ENCODE measurements at places on chromosomes 3 and 15. TPM values are rescaled to one million over a fixed set of nuclear protein-coding genes. Genes with fewer than 3 reads are reported as not detected.

- H3K4me3 ChIP-seq = no peak overlapping the region
- no peaks in the 10 kb centered on the region for H3K36me3 ChIP-seq
- DNase-seq = no peak
- no peak overlapping the region for H3K27ac ChIP-seq
- no peaks in the 10 kb centered on the region for H3K27me3 ChIP-seq
Measured at GRCh38 chr3:148756311-148756710, 58.6 kb downstream of the AGTR1 start.

GRCh38 chr3:53079147-53079546 is 33.3 kb upstream of the SFMBT1 start:
- H3K4me1 ChIP-seq = no peaks in the 10 kb centered on the region
- no peaks in the 10 kb centered on the region for H3K36me3 ChIP-seq
- DNase-seq = no peak
- no peak overlapping the region for H3K4me3 ChIP-seq

- no peak overlapping the region for H3K4me3 ChIP-seq
- DNase-seq = peak; percentile 43
- no peak overlapping the region for H3K27ac ChIP-seq
- H3K27me3 ChIP-seq = no peaks in the 10 kb centered on the region
- peaks cover 7% of the 10 kb centered on the region for H3K4me1 ChIP-seq
Measured at GRCh38 chr15:63971427-63971805, 74.9 kb downstream of the DAPK2 start.

- H3K27ac ChIP-seq = no peak overlapping the region
- no peak overlapping the region for H3K4me3 ChIP-seq
Measured at GRCh38 chr3:126340596-126340942, 16.6 kb downstream of the KLF15 start.

DNA sequence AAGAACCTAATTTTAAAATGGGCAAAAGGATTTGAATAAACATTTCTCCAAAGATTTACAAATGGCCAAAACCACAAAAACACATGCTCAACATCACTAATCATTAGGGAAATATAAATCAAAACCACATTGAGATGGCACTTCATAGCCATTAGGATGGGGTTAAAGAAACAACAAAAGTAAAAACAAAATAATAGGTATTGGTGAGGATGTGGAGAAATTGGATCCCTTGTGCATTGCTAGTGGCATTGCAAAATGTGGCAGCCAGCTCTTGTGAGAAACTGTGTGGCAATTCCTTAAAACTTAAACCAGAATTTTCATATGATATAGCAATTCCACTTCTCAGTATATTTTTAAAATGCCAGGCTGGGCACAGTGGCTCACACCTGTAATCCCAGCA is 126.5 kb downstream of the STT3B start:
- DNase-seq = no peak
- no peak overlapping the region for H3K27ac ChIP-seq
- H3K4me1 ChIP-seq = no peaks in the 10 kb centered on the region
- peaks cover 11% of the 10 kb centered on the region for H3K36me3 ChIP-seq
- H3K27me3 ChIP-seq = no peaks in the 10 kb centered on the region
- H3K4me3 ChIP-seq = no peak overlapping the region

DNA sequence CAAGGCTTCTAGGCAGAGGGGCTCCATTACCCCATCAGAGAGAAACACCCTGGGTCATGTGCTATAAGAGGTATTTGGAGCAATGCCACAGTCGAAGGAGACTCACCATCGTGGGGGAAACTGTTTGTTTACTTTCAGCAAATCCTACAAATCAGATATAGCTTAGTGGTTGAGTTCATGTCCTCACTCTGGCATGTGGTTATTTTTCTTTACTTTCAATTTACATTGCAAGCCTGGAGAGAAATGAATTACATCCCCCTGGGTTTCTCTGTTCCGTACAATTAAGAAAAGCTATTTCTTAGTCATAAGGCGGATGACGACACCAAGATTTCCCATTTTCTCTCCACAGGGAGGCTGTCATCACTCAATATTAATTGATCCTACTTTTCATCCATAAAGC is 36.9 kb downstream of the RFTN1 start:
- H3K4me1 ChIP-seq = peaks cover under 1% of the 10 kb centered on the region
- no peak overlapping the region for H3K27ac ChIP-seq
- no peak overlapping the region for H3K4me3 ChIP-seq
- no peaks in the 10 kb centered on the region for H3K36me3 ChIP-seq
- no peaks in the 10 kb centered on the region for H3K27me3 ChIP-seq

DNA sequence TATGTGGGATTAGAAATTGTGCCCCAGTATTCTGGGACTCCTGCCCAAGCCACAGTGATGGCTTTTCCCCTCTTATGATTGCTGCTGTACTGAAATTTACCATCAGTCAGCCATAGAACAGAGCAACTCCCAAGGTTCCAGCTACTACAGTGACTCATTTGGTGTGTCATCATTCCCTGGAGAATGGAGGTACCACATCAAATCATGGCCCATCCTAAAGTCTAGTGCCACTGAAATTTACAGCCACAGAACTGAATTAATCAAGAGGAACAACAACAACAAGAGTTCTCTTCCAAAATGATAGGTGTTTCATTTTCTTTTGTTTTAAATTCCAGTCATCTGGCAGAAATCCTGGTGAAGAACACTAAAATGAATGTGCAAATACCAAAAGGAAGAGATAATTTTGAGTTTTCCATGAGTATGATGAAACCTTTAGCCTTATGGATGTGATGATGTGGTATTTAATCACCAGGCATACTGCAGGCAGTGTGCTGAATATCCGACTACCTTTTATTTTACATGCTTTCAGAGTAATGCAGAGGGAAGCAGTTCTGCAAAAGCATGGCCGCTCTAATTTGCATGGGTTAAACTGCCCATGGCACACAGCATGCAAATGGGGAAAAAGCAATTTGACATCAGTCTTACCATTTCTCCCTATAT is 75.6 kb upstream of the SLC2A2 start:
- no peak overlapping the region for H3K4me3 ChIP-seq
- H3K4me1 ChIP-seq = no peaks in the 10 kb centered on the region

FBXL22 gene
- 0.24 TPM for polyA plus RNA-seq

CHRM5 gene
- polyA plus RNA-seq = not detected

DNA sequence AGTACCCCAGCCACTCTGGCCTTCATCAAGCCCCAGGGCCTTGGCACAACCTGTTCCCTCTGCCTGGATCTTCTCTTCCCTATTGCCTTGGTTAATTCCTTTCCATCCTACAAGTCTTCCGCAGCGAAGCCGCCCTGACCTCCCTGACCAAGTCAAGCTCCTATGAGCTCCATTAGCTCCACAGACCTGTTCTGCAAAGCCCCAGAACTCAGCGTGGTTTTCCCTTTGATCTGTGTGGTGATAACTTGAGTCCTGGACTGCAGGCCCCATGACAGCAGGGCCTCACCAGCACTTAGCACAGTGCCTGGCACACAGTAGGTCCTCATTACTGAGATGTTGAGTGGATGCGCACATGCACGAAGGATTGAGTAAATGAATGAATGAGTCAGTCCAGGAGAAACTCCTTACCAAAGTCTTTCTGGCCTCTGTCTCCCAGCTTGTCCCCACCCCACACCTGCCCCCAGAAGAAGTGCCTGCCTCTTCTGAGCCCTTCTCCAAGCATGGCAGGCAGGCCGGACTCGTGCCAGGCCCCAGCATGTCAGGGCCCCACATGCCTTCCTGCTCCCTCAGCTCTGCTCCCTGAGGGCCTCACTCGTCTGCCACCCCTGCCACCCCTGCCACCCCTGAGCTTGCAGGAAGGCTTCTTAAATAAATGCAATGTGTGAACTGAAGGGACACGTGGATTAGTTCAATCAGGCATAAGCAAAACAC is 6.3 kb downstream of the ANPEP start:
- H3K36me3 ChIP-seq = no peaks in the 10 kb centered on the region
- DNase-seq = no peak
- H3K4me1 ChIP-seq = peaks cover 2% of the 10 kb centered on the region
- no peak overlapping the region for H3K4me3 ChIP-seq
- H3K27me3 ChIP-seq = peaks cover 1% of the 10 kb centered on the region
- H3K27ac ChIP-seq = no peak overlapping the region

GRCh38 chr15:45499426-45499825 is 23.1 kb downstream of the SLC30A4 start:
- H3K4me1 ChIP-seq = no peaks in the 10 kb centered on the region
- no peak overlapping the region for H3K27ac ChIP-seq
- no peaks in the 10 kb centered on the region for H3K36me3 ChIP-seq
- H3K4me3 ChIP-seq = no peak overlapping the region
- no peaks in the 10 kb centered on the region for H3K27me3 ChIP-seq

GRCh38 chr3:155512867-155513261 is 219.4 kb upstream of the STRIT1 start:
- no peaks in the 10 kb centered on the region for H3K36me3 ChIP-seq
- H3K27ac ChIP-seq = no peak overlapping the region
- H3K27me3 ChIP-seq = no peaks in the 10 kb centered on the region
- H3K4me3 ChIP-seq = no peak overlapping the region
- DNase-seq = no peak

- peaks cover 83% of the 10 kb centered on the region for H3K36me3 ChIP-seq
- H3K27ac ChIP-seq = no peak overlapping the region
- no peak for DNase-seq
- peaks cover 7% of the 10 kb centered on the region for H3K4me1 ChIP-seq
Measured at GRCh38 chr3:66402596-66403290, 98.1 kb downstream of the LRIG1 start.

B4GALT4 gene
- polyA plus RNA-seq = 12.9 TPM

- H3K27ac ChIP-seq = no peak overlapping the region
- DNase-seq = no peak
- no peaks in the 10 kb centered on the region for H3K36me3 ChIP-seq
- H3K27me3 ChIP-seq = no peaks in the 10 kb centered on the region
Measured at GRCh38 chr15:56883088-56883487, 35.4 kb upstream of the TCF12 start.

GRK7 gene
- polyA plus RNA-seq = not detected

GRCh38 chr3:71591101-71591500 is 7.6 kb upstream of the FOXP1 start:
- H3K27me3 ChIP-seq = no peaks in the 10 kb centered on the region
- H3K27ac ChIP-seq = no peak overlapping the region
- no peak for DNase-seq
- H3K36me3 ChIP-seq = no peaks in the 10 kb centered on the region
- H3K4me1 ChIP-seq = no peaks in the 10 kb centered on the region

GRCh38 chr15:90264671-90265070 is 801 bp upstream of the NGRN start:
- peaks cover 14% of the 10 kb centered on the region for H3K4me1 ChIP-seq
- no peak for DNase-seq
- peak overlapping the region; percentile 76 for H3K4me3 ChIP-seq
- no peaks in the 10 kb centered on the region for H3K36me3 ChIP-seq
- peak overlapping the region; percentile 88 for H3K27ac ChIP-seq

WDR48 gene
- polyA plus RNA-seq = 12.3 TPM

DNA sequence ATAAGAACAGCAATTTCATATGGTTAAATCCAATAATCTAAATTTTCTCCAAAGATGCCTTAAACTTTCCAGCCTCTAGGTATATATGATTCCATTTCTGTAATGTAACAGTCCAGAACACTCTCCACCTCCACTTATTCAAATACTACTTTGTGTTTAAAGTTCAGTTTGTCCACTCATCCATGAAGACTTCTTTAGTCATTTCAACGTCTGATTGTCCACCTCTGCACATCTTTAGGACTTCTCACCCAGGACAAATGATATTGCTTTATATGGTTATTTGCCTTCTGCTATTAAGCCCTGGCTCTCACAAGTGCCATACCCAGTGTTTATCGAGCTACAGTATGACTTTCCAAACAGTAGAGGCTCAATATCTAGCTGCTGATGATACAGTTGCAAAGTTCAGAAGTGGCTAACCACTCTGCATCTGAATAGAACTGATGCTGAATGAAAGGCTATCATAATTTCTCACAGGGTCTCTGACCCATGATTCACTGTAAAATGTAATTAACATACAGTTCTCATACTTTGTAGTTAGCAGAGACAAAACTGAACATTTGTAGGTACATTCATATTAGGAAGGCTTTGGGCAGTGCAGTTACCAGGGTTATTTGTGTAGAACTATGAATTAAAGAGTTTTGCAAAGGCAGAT is 93.7 kb upstream of the MBNL1 start:
- no peak overlapping the region for H3K4me3 ChIP-seq
- no peaks in the 10 kb centered on the region for H3K27me3 ChIP-seq
- no peaks in the 10 kb centered on the region for H3K4me1 ChIP-seq
- H3K36me3 ChIP-seq = no peaks in the 10 kb centered on the region
- no peak for DNase-seq

DNA sequence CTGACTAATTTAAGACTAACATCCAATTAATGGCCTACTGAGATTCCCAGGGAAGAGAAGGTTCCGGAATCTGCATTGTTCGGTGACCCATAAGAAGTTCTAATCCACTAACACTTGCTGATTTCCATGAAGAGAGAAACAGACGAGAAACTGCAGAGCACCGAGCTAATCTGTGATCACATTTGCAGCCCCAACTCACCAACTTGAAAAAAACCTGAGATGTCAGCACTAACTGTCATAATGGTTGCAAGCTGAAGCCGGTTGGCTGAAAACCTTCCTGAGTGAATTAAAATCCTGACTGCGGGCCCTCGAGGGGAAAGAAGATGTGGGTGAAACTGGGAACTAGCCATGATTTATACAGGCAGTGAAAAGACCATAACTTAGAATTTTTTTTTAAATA is 204.8 kb upstream of the IGF1R start:
- DNase-seq = no peak
- no peak overlapping the region for H3K27ac ChIP-seq

MBNL1 gene
- 5.0 TPM for polyA plus RNA-seq

DNA sequence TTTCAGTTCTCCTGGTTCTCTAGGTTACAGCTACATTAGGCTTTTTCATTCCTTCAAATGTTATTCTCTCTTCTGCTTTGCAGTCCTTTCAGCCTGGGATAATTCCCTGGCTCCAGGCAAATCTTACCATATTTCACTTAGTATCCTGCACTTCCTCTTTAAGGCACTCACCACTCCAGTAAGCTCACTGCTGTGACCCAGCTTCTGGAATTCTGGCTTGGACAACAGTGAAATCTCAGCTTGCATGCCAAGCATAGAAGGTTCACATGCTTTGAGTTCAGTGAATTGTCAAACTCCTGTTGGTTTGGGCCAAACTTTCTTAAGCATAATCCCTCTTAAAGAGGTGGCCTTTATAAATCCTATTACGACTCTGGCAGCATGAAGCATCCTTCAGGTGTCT is 69.4 kb downstream of the SCN10A start:
- no peak overlapping the region for H3K27ac ChIP-seq
- no peak for DNase-seq
- H3K36me3 ChIP-seq = no peaks in the 10 kb centered on the region
- H3K4me3 ChIP-seq = no peak overlapping the region
- no peaks in the 10 kb centered on the region for H3K27me3 ChIP-seq

GRCh38 chr3:194874206-194874605 is 188.5 kb downstream of the FAM43A start:
- no peak overlapping the region for H3K27ac ChIP-seq
- no peaks in the 10 kb centered on the region for H3K27me3 ChIP-seq
- H3K4me1 ChIP-seq = peaks cover 12% of the 10 kb centered on the region
- H3K36me3 ChIP-seq = no peaks in the 10 kb centered on the region

DNA sequence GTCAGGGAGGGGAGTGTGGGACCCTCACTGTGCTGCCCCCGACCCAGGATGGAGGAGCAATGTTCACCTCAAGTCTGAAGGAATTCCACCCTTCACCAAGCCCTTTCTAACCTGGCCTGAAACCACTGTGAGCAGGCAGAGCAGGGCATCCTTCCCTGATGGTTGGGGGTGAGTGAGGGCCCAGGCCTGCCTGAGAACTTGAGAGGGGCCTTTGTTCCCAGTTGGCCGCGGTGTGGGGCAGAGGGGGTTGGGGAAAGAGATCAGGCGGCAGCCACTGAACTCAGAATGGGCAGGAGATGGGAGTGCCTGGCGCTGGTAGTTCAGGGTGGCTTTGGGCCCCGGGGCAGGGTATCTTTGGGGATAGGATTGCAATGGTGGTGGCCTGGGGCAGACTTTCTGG is 103.5 kb upstream of the RPL32 start:
- H3K4me1 ChIP-seq = peaks cover 9% of the 10 kb centered on the region
- DNase-seq = no peak
- H3K4me3 ChIP-seq = no peak overlapping the region
- H3K27ac ChIP-seq = 0 out of 2 replicates have a peak overlapping the region, but pooled peaks have one; percentile 2
- H3K36me3 ChIP-seq = no peaks in the 10 kb centered on the region

Data from H1 (cell line).